ENCODE measurements at places on chromosomes 1 and 21.

GRCh38 chr1:167905182-167905581 is 8.8 kb downstream of the ADCY10 start:
- no peak for DNase-seq

DNA sequence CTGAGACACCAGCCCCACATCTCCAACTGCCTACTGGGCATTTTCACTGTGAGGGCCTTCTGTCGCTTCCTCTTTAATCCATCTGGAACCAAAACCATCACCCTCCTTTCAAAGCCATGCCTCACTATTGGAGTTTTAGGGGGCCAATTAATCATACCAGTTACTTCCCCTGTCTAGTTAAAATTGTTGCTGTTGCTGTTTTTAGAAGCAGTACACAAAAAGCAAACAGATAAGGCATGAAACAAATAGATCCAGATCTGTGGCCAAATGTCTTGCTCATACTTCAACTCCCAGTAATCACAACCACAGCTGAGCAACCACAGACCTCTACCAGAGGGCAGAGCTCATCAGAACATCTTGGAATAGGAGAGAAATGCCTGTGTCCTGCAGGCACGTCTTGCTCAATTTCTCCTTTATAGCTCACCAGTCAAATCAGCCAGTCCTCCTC is 133.8 kb upstream of the C1orf105 start:
- no peak for DNase-seq

- DNase-seq: no peak
Measured at GRCh38 chr1:231310391-231310934, 27.2 kb downstream of the EXOC8 start.

DNA sequence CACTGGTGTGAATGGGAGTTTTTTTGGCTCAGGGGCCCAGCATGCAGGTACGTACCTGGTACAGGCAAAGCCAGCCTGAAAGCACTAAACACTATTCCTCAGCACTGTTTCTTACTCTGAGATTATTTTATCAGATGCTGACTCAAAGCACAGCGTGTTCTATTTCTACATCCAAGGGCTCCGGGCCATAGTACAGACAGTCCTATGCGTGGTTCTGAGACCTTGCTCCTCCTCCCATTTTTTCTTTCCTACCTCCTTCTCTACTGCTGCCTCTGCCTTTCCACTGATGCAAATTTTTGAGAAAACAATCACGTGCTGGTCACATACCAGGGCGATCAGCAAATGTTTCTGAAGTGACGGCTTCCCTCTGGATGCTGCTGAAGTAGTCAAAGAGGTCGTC is 36.3 kb downstream of the PDPN start:
- no peak for DNase-seq

GRCh38 chr1:218705391-218705790 is 360.3 kb downstream of the TGFB2 start:
- DNase-seq: no peak

DNA sequence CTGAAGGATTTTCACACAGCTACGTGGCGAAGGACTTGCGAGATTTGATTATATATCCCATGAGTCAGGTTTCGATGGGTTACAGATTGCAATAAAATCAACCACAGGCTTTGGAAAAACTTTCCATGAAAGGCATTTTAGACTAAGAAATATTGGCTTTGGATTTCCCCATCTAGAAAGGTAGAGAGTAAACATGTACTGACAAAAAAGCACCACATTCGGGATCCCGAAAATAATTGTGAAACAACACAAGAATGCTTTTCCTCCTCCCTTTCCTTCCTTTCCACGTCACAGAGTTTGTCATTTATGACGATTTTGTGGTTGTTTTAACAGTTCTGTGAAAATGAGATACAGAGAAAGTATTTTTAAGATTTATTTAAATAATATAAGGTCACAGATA is 38.5 kb downstream of the TGFB2 start:
- no peak for DNase-seq

DNA sequence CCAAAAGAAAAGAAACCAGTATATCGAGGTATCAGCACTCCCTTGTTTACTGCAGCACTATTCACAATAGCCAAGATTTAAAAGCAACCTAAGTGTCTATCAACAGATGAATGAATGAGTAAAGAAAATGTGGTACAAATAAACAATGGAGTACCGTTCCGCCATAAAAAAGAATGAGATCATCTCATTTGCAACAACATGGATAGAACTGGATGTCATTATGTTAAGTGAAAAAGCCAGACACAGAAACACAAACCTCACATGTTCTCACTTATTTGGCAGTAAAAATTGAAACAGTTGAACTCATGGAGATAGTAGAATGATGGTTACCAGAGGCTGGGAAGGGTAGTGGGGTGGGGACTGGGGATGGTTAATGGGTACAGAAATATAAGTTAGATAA is 4.3 kb upstream of the GNG5 start:
- DNase-seq: no peak

GRCh38 chr1:42956739-42957138 is 1.9 kb downstream of the SLC2A1 start:
- no peak for DNase-seq

DNA sequence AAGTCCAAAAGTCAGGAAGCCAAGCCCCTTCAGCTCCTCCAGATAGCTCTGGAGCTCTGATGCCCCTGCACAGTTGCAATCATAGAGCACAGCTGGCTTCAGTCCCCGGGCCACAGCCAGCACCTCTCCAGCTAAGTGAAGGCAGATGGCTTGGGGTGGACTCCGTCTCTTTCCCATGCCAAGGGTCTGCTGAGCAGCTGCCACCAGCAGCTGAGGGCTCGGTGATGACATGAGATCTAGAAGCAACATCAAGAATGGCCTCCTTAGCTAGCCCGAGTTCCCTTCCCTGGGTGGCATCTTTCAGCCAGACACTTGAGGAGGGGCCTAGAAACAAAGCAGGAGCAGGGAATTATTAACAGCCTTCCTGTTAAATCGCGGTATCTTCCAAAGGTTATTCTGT is 973 bp downstream of the C1orf74 start:
- no peak for DNase-seq

DNA sequence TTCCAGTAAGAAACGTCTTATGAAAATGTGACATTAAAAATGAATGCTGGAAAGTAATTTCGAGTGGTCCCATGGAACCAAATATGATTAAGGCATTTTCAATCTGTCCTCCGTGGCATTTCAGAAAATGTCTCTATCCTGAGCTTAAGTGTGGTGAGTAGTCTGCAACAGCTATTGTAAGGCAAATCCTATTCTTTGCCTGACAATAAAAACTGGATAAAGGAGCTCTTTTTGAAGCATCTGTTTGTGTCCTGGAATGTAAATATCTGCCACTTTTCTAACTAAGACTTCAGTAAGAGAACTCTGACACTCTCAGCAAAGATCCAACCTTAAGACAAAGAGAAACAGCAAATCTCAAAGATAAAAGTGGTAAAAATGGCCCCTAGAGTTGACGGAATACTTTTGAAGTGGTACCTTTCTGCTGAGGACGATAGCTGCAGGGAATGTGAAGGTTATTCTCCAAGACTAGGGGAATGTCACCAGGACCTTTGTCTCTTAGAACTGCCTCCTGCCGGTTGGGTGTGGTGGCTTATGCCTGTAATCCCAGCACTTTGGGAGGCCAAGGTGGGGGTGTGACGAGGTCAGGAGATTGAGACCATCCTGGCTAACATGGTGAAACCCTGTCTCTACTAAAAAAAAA is 486.7 kb upstream of the ZP4 start:
- DNase-seq: no peak

- no peak for DNase-seq
Measured at GRCh38 chr1:42888013-42888633, 41.7 kb downstream of the ZNF691 start.

GRCh38 chr1:206829875-206830274 is 35.5 kb upstream of the IL20 start:
- no peak for DNase-seq

GRCh38 chr1:112689842-112690237 is 15.4 kb downstream of the MOV10 start:
- DNase-seq: no peak

DNA sequence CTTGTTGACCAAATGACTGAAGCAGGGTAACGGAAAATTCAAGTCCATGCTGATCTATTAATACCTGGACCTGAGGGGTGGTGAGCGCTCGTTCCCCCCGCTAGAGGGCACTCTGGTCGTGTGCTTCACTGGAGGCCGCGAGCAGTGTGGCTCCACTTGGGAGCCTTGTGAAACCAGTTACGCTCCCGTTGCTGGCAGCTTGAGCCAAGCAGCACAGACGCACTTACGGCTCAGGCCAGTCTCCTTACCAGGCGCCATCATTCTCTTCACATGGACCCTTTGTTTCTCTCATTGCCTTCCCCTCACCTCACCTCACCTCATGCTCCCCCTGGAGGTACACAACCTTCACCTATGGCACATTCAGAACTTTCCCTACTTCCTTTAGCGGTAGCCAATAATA is 49.7 kb upstream of the TSPAN2 start:
- peak; percentile 36 for DNase-seq

DNA sequence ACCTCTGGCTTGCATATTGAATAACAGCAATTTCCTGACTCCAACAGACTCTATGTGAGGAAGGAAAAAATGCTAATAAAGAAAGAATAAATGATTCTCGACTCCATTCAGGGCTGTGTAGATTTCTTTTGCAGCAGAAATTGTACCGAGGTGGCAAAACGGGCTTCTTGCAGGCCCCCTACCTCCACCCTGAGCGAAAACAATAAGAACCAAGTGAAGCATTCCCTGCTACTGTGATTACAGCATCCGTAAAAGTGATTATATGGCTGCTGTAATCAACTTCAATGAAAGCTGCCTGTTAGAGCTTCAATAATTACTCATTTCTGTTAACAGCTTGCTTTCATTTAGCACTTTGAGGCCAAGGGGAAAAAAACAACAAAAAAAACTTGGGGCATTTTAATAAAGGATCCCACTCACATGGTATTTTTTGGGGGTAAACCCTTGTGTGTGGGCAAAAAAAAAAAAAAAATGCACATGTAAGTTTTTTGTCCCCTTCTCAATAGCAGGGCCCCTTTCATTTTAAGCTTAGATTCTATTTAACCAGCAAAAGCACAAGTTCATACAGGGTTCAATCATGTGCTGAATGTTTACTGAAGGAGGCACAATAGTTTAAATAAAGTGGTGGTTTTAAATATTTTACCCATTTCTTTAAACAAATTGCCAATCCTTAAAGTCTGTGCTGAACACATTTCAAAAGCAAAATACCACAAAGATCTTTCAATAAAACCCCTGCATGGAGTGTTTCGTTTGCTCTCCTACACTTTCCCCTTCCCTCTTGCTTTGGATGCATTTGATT is 271.6 kb downstream of the LMO4 start:
- no peak for DNase-seq

- no peak for DNase-seq
Measured at GRCh38 chr1:43981135-43981491, 2.1 kb downstream of the B4GALT2 start.

DNA sequence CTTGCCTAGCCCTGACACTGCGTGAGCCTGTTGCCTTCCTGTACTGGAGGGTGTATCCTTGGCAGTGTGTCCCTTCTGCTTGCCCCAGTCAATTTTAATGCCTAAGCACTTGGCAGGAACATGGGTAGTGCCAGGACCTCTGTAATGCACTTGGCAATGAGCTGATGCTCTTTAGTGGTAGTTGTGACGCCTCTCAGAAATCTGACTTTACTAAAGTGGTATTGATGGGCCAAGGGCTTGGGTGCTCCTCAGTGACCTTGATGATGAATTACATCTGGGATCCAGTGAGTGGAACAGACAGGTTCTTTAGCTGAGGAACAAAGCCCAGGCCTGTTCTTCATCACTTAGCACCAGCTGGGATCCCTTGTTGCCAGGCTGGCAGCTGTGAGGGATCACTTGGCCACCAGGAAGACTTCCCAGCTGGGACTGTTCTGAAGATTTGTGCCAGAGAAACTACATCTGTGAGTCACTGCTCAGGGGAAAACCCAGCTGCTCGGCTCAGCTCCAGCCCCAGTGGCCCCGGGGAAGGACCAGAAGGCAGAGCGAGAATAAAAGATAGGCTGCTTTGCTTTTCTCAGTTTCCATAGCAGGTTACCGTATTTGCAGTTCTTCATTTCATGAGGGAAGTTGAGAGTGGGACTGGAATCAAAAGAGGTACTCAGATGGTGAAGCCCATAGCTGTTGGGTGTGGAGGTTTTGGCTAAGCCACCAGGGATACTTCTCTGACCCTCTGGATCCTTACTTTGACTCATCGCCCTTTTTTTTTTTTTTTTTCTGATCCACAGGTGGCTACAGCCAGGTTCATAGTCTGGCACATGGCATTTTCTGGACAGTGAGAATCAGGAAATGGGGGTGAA is 28.5 kb upstream of the KCNA2 start:
- DNase-seq: peak; percentile 76

GRCh38 chr1:162927421-162927820 is 66.4 kb upstream of the CCDC190 start:
- DNase-seq: no peak

DNA sequence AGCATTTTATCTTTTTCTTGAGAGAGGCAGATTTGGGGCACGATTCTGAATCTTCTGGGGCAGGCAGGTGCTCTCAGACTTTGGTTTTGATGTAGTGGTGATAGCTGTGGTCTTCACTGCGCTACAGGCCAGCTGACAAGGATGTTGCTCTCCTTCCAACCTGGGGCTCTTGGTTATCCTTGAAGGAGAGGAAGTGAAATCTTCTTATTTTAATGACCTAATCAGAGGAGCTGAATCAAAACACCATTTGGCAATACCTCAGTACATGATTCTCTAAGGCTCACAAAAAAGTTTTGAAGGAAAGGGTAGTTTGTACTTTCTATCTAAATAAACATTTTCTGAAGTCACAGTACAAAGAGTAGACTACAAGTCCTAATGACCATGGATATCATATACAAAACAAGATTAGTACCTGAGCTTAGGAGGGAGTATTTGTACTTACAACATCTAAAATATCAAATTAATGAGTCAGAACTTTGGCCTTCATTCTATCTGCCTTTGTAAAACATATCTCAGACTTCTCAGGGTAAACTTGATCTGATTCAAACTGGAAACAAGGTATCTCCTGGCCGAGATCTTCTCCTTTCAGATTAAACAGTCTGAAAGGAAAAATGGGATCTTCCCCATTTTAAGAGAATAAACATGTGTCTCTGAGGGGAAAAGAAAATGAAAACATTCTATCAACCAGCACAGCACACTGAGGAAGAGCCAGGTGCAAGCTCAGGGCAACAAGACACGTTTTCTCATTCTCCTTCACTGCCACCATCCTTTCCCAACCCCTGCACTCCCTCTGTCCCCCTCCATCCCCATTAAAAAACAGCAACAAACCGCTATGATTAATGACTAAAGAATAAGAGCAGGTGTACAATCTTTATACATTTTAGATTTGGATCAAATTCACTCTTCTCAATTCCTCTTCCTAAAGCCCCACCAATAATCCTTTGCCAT is 69.2 kb downstream of the SH3GLB1 start:
- no peak for DNase-seq

- no peak for DNase-seq
Measured at GRCh38 chr21:34771512-34772028, 102.8 kb downstream of the CLIC6 start.

DNA sequence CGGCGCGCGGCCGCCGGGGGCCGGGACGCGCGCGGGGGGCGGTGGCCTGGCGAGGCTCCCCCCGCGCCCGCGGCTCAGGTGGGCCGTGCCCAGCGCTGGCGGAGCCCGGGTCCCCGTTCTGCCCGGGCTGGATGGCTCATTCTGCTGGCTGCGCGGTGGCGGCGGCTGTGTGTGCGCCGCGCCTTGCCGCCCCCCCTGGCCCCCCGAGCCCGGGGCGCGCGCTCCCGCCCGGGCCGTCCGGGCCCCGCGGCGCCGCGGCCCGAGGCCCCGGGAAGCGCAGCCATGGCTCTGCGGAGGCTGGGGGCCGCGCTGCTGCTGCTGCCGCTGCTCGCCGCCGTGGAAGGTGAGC is at the start of gene EPHB2:
EPHB2 (plus strand) TSS at position 139 of the 349 bp plus-strand sequence; CDS start at position 283, 144 bp downstream.
- no peak for DNase-seq
